ENCODE measurements at places on chromosomes 16 and 17. TPM values are rescaled to one million over a fixed set of nuclear protein-coding genes. Genes with fewer than 3 reads are reported as not detected.

DNA sequence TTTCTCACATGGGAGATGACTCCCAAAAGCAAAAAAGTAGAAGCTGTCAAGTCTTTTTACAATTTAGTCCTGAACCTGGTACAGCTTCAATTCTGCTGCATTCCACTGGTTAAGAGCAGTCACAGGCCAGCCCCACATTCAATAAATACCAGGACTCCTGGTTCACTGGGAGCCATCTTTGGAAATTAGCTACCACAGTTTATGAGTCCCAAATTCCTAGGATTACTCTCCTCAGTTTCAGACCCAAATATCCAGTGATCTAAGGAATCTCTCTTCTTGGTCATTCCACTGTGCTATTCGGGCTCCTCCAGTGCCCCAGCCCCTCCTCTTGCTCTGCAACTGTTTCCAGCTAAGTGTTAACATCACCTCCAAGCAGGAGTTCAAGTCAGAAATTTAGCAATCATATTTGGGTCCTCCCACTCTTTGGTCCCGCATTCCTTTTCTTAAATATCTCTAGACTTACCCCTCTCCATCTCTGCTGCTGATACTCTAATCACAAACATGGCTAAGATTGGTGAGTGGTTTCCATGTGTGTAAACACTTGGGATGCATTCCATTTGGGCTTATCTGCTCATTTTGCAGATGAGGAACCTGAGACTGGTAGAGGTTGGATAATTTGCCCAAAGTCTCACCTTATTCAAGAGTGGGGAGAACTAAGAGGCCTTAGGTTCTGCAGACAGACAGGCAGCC is 9.6 kb upstream of the WIPF2 start:
- no peak for DNase-seq

- no peak for DNase-seq
Observed at GRCh38 chr16:8620535-8620934, 963 bp upstream of the METTL22 start.

GRCh38 chr17:5331506-5331905 is 49.4 kb downstream of the RABEP1 start:
- no peak for DNase-seq

Gene VAT1L
- not detected for total RNA-seq

Gene OR1A1
- total RNA-seq = not detected

Gene FBF1
- total RNA-seq = 13.3 TPM

- no peak for DNase-seq
Observed at GRCh38 chr17:57235124-57235523, 21.2 kb upstream of the MSI2 start.

Gene B9D1
- 4.5 TPM for total RNA-seq
